ENCODE measurements at places on chromosomes 16 and 17.

GRCh38 chr17:60398227-60398959, 6.5 kb upstream of the USP32 start:
- DNase-seq: no peak

DNA sequence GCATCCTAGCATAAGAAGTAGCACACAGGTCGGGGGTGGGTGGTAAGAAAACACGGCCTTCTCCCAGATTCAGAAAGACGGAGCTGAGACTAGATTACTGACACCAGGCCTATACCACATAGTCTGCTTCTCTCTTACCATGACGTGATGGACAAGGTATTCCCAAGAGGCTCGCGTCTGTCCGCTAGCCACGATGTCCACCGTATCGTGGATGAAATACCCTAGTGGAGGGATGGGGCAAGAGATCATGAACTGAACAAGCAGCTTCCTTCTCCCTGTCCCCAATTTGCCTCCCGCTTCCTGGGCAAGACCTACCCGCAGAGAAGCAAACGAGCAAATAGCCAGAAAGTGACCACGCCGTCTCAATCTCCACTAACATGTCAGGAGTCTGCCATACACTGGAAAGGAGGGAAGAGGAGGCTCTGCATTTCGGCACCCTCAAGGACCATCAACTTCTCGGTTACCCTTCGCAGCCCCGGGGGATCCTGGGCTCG, 820 bp downstream of the TLCD1 start:
- no peak for DNase-seq

DNA sequence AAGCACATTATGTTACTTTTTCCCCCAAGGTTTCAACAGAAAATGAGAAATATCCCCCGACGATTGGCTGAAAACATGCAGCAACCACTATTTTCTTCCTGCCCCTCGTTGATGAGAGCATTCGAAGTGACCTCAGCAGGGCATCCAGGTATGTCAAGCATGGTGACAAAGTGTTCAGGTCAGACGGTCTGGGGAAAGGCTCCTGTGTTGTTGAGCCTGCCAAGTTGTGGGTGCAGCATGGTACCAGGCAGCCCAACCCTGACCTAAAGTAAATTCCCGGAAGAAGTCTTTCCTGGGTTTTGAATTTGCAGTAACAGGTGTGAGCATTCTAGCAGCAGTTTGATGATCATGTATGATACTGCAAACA, 51.7 kb upstream of the SEC14L1 start:
- DNase-seq: no peak

- no peak for DNase-seq
Measured at GRCh38 chr17:50533185-50533584, 650 bp downstream of the EPN3 start.
